HCT116 (cell line): ENCODE measurements at places on chromosomes 5 and 9. TPM values are rescaled to one million over a fixed set of nuclear protein-coding genes. Genes with fewer than 3 reads are reported as not detected.

DNA sequence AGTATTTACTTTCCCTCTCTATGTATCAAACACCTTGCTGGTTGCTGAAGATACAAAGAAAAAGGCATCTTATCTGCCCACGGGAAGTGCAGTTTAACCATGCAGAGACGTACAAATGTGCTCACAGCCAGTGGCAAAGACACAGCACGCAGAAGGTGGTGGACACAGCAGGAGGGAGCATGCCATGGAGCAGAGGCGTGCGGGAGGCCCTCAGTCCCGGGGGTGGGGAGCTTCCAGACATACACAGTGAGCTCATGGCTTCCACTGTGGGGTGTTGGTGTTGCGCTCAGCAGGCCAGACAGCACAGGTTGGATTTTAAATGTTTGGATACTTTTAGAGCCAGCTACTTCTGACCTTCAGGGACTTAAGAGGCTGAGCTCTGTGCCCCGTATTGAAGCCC lies 8.8 kb upstream of the BARX1 start:
- H3K4me1 ChIP-seq: no peaks in the 10 kb centered on the region
- no peak for DNase-seq
- no peak overlapping the region for H3K4me3 ChIP-seq
- no peaks in the 10 kb centered on the region for H3K36me3 ChIP-seq
- H3K27ac ChIP-seq: no peak overlapping the region

DNA sequence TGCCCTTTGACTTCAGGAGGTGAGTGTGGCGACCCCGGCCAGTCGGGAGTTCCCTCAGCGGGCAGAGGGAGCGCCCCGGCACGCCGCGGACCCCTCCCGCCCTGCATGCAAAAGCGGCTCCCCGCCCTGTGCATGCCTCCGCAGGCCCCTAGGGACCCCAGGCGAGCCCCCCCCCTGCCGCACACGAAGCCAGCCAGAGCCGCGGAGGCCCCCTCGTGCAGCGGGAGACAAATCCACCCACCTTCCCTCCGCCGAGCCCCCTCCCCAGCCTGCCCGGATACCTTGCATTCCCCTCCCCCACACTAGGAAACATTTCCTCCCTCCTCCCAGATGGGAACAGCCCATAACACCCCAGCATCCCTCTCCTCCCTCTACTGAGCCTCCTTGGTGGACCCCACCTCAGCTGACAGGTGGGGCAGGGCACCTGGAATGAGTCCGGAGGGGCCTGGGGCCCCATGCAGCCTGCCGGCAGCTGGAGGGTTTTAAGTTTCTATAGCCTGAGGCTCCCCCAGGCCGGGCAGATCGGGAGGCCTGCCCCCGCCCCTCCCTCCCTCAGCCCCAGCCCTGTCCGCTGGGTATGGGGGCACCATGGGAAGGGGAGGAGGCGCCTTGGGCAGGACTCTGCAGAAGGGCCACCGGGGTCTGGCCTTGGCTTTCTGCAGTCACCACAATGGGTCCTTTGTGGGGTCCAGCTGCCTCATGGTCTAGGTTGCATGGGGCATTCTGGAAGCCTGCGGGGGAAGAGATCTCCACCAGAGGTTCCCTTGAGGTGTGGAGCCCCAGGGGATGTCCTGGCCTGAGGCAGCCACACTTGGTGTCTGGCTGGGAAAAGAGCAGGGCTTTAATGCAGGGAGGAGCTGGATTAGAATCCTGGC lies 601 bp downstream of the ERGIC1 start:
- peak overlapping the region; percentile 95 for H3K4me3 ChIP-seq
- H3K27me3 ChIP-seq: no peaks in the 10 kb centered on the region
- peak overlapping the region; percentile 56; the same call in 1 of the 2 replicates for H3K27ac ChIP-seq
- peaks cover 31% of the 10 kb centered on the region for H3K4me1 ChIP-seq

DNA sequence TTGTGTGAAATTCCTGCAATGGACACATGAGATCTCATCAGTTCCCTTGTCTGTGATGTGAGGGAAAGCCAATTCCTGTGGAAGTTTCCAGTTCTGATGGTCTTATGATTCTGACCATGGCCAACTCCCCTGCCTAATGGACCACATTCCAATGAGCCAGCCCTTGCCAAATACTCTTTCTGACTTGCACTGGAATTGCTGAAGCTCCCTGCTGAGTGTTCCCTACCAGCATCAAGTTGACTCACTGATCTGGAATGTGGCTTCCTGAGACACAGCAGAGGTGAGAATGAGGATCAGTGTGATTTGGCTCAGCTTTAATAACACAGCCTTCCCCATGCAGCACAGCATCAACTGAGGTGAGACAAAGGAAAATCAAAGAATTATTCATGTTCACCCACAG lies 427.8 kb downstream of the KDM4C start:
- H3K27me3 ChIP-seq: no peaks in the 10 kb centered on the region
- peaks cover 16% of the 10 kb centered on the region for H3K4me1 ChIP-seq
- no peak overlapping the region for H3K4me3 ChIP-seq
- no peaks in the 10 kb centered on the region for H3K36me3 ChIP-seq
- H3K27ac ChIP-seq: 0 out of 2 replicates have a peak overlapping the region, but pooled peaks have one; percentile 5

DNA sequence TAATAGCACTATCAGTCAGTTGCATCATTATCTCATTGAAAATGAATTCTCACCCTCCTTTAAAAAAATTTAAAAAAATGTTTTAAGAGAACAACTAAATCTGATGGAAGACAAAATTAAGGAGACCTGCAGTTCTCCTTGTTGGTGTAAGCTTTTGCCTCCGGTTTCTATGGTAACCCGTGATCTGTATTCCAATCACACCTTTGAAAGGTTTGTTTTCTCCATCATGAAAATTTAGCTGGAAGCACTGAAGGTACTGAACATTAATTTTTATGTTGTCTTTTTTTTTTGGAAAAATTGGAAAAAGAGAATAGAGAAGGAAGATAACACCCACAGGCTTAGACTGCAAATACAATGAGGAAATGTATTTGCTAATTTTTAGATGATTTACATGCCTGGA lies 2.5 kb upstream of the BASP1 start:
- H3K27me3 ChIP-seq: peaks cover 4% of the 10 kb centered on the region; the same call in 1 of the 2 replicates
- H3K27ac ChIP-seq: no peak overlapping the region
- H3K36me3 ChIP-seq: no peaks in the 10 kb centered on the region
- no peak overlapping the region for H3K4me3 ChIP-seq
- no peak for DNase-seq
- no peaks in the 10 kb centered on the region for H3K4me1 ChIP-seq

DNA sequence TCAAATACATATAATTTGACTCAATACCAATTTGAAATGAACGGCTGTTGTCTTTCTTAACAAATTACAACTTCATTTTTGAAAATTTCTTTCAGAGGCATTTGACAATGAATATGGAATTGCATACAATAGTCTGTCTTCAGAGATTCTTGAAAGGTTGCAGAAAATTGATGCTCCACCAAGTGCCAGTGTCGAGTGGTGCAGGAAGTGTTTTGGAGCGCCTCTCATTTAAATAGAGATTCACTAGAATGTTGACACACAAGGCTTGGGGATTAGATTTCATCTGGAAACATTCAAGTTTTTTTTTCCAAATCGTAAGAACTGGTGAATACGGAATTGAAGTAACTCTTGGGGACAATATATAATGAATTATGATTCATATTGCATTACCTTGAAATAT lies 8.1 kb downstream of the RPS6 start:
- no peaks in the 10 kb centered on the region for H3K4me1 ChIP-seq
- no peak overlapping the region for H3K27ac ChIP-seq
- H3K4me3 ChIP-seq: no peak overlapping the region
- DNase-seq: no peak
- H3K36me3 ChIP-seq: peaks cover 30% of the 10 kb centered on the region; the same call in 1 of the 2 replicates

GRCh38 chr5:36458746-36459145 lies 147.7 kb upstream of the SLC1A3 start:
- DNase-seq: no peak
- no peak overlapping the region for H3K27ac ChIP-seq
- H3K4me3 ChIP-seq: no peak overlapping the region

- H3K27ac ChIP-seq: peak overlapping the region; percentile 78
- peak overlapping the region; percentile 89 for H3K4me3 ChIP-seq
- H3K27me3 ChIP-seq: no peaks in the 10 kb centered on the region; the same call in 1 of the 2 replicates
Observed at GRCh38 chr5:34656700-34657273, 659 bp downstream of the RAI14 start.

GRCh38 chr5:174412374-174412773 lies 312.0 kb upstream of the MSX2 start:
- no peak for DNase-seq
- no peaks in the 10 kb centered on the region for H3K36me3 ChIP-seq
- H3K4me1 ChIP-seq: peaks cover 4% of the 10 kb centered on the region
- peaks cover 3% of the 10 kb centered on the region; the same call in 1 of the 2 replicates for H3K27me3 ChIP-seq

GRCh38 chr9:19464061-19464763 lies 55.4 kb downstream of the ACER2 start:
- DNase-seq: no peak
- H3K36me3 ChIP-seq: no peaks in the 10 kb centered on the region
- H3K27me3 ChIP-seq: no peaks in the 10 kb centered on the region
- peaks cover 3% of the 10 kb centered on the region; the same call in 1 of the 2 replicates for H3K4me1 ChIP-seq
- H3K4me3 ChIP-seq: peak overlapping the region; percentile 49
- no peak overlapping the region for H3K27ac ChIP-seq

DNA sequence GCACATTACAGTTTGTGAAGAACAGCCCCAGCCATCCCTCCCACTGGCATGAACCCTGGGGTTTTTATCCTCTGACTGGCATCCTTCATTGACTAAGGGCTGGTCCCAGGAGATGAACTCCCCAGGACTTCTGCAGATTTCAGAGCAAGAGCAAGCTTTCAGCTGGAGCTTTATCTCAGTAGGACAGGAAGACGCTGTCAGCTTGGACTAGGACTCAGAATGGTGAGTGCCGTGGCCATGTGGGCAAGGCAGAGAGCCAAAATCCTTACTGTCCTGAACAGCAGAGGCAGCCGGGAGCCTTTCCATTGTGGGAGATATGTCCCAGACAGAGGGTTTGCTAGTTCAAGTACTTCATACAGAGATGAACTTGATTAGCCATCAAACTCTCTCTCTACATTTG lies 3.2 kb upstream of the ACOT12 start:
- no peaks in the 10 kb centered on the region for H3K36me3 ChIP-seq
- H3K27me3 ChIP-seq: no peaks in the 10 kb centered on the region
- no peak overlapping the region for H3K4me3 ChIP-seq
- DNase-seq: no peak
- H3K4me1 ChIP-seq: no peaks in the 10 kb centered on the region

DNA sequence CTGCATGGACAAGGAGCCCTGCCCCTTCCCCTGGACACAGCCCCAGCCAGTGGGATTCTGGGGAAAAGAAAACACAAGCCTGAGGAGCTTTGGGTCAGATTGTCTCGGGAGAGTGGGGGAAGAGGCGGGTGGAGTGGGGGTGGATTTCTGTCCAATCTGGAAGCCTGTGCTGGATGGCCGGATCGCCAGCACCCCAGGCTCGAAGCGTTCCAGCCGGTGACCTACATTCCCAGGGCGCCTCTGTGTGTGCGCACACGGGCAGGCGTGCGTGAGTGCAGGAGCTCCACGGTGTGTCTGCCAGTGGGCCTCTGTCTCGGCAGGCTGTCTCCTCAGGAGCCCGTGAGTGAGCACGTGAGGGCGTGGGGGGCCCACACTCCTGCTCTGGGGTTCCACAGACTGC lies 74.3 kb upstream of the DAB2IP start:
- no peak overlapping the region for H3K4me3 ChIP-seq
- DNase-seq: no peak
- no peaks in the 10 kb centered on the region; the same call in 1 of the 2 replicates for H3K27me3 ChIP-seq
- no peaks in the 10 kb centered on the region for H3K36me3 ChIP-seq
- no peaks in the 10 kb centered on the region for H3K4me1 ChIP-seq
- H3K27ac ChIP-seq: no peak overlapping the region

- H3K27me3 ChIP-seq: no peaks in the 10 kb centered on the region
- no peak for DNase-seq
- H3K36me3 ChIP-seq: no peaks in the 10 kb centered on the region
- no peak overlapping the region for H3K4me3 ChIP-seq
- H3K27ac ChIP-seq: no peak overlapping the region
Observed at GRCh38 chr9:29625292-29625731, 2052.0 kb upstream of the C9orf72 start.

- no peak for DNase-seq
- no peaks in the 10 kb centered on the region; the same call in 1 of the 2 replicates for H3K27me3 ChIP-seq
- no peak overlapping the region for H3K4me3 ChIP-seq
- H3K4me1 ChIP-seq: no peaks in the 10 kb centered on the region
- H3K36me3 ChIP-seq: no peaks in the 10 kb centered on the region
Observed at GRCh38 chr5:11166923-11167322, 405.9 kb upstream of the DAP start.

DNA sequence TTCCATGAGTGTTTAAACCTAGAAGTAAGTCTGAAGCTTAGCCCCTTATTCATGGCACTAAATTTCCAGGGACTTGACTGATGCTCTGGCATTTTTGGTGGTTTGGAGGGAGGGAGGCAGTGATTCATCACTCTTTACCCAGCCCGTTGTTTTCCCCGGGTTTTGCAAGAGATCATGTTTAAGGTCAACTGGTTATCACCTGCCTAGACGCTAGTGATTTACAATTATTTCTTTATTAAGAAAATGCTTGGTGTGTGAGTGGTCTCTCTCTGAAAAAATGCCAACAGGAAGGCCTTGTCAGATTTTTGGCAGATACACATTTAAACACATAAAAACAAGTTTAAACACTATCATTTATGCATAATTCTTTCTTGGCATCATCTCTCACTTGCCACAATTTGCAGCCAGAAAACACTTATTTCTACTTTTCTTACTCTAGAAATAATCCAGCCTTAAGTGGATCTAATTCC lies 737.9 kb upstream of the ZNF608 start:
- peak overlapping the region; percentile 84 for H3K27ac ChIP-seq
- DNase-seq: peak; percentile 49
- no peak overlapping the region for H3K4me3 ChIP-seq
- no peaks in the 10 kb centered on the region for H3K27me3 ChIP-seq
- H3K36me3 ChIP-seq: no peaks in the 10 kb centered on the region
- H3K4me1 ChIP-seq: peaks cover 24% of the 10 kb centered on the region

FOXD4L5 gene
- total RNA-seq: 0.61 TPM

CREBRF gene
- total RNA-seq: 7.7 TPM

SV2C gene
- total RNA-seq: not detected

PCDH1 gene
- total RNA-seq: 24.2 TPM
